Head of caudate nucleus (tissue), 42 donors: ENCODE measurements at places on chromosomes 2 and 18.

- DNase-seq: no peak
Observed at GRCh38 chr18:34297287-34297686, 72.6 kb upstream of the NOL4 start.

DNA sequence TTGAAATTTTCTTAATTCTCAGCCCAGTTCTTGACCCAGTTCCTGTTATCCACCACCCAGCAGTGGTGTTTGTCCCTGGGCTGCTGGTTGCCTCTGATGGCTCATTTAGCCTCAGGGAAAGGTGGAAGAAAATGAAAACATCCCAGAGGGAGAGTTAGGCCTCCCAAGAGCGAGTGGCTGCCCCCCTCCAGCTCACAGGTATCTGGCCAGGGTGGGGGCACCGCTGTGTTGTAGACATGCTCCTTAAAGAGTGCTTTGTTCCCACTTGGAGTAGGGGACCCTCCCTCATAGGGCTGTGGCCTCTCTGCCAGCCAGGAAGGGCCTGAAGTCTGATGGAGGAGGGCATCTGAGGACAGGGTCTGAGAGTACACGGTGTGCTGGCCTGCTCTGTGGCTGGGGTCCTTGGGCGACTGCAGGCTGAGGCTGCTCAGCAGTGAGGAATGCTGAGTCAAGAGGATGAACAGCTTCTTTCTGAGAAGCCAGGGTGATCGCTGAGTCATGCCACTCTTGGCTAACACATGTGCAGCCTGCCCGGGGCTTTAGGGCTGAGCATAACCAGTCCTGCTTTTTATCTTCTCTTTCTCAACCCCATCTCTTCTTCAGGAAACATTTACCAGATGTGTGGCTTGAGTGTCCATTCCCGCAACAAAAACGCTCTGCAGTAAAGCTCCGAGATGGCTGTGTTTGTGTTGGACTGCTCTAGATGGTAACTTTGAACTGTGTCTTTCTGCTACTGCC is 72.3 kb downstream of the IL1R2 start:
- peak; percentile 69 for DNase-seq

DNA sequence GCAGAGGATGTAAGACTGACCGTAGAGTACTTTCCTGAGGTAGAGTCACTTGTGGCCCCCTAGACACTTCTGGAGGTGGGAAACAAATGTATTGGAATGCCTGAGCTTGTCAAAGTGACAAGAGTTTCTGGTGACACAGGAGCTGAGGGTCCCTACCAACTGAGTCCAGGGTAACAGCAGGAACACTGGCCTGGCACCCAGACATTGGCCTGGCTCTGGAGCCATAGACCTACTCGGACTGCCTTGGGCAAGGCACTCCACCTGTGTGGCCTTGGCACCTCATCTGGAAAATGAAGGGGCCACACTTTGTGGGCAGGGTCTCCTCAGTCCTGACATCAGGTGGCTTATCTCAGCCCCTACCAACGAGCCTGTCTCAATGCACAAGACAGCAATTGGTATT is 398.2 kb upstream of the CELF4 start:
- DNase-seq: no peak

- no peak for DNase-seq
Observed at GRCh38 chr2:45816272-45816671, 164.8 kb downstream of the PRKCE start.

GRCh38 chr18:68855491-68855890 is 57.6 kb downstream of the CCDC102B start:
- no peak for DNase-seq

DNA sequence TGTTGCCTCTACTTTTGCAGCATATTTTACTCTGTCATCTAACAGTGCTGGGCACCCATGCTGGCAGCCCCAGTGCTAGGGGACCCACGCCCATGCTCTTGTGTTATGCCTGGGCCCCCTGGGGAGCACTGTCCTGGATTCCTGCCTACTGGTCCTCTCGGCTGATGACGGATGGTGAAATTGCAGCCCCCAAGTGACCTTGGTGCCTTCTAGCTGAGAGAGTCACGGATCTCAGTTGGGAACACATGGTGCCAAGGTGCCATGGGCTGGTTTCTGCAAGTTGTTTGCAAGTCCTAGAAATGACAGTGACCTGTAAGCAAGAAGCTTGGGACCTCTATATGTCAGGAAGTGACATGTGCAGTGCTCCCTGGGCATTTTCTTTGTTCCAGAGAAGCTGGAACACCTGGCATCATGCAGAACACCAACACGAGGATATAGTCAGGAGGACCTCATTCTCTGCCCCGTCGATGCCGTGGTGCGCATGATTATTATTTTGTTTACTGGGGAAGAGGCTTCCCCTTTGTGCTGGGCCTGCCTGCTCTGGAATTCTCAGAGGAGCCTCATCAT is 187.6 kb downstream of the LDLRAD4 start:
- DNase-seq: no peak

DNA sequence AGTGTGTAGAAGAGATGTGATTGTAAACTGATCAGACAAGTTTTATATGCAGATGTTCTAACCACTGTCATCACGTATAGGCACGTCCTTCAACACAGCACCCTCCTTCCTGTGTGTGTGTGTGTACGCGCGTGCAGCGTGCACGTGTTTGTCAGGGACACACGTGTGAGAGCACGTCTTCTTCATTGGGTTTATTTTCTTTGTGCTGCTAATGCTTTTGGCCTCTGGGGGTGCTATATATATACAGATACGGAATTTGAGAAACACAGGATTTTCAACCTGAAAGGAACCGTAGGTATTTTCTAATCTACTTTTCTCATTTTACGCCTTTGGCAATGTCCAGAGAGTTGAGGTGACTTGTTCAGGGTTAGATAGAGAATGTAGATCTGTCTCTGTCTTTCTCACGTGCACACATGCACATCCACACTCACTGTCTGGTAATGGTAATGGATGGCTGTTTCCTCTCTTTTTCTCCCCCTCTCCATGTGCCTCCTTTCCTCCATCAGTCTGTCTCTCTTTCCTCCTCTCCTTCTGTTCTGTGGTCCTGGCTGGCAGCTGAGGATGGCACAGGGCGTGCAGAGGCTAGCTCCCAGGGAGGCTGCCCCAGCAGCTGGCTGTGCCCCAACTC is 13.4 kb upstream of the CELF4 start:
- DNase-seq: no peak

GRCh38 chr2:105678346-105678745 is 66.4 kb upstream of the NCK2 start:
- DNase-seq: peak; percentile 32
